ENCODE measurements at places on chromosomes 13 and 19. TPM values are rescaled to one million over a fixed set of nuclear protein-coding genes. Genes with fewer than 3 reads are reported as not detected.

DNA sequence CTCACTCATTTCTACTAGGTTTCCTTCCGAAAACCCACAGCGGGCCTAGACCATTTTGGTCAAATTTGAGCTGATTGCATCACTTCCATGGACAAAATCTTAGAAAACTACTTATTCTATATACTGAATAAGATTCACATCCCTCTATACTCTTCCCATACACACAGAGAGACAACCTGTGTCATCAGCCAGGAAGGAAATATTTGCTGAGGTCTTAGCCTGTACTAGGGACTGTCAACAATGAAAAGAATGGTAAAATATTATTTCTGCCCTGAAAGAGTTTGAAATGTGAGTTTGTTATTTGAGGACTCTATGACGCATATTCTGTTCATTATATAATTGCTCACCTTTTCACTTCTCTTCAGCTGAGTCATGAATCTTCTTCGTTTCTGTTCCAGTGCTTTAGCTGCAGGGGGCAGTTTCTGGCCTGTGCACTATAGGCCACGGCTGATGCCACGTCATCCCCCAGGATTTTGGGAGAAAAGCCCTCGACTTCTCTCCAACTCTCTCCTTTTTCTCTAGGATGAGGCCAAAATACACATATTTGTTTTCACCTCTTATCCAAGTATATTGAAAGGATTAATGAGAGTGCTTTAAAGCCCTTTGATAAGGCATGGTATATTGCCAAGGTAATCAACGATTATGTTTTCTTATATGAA is 47.7 kb downstream of the GSX1 start:
- no peak for DNase-seq

Gene GFY
- polyA plus RNA-seq: not detected

DNA sequence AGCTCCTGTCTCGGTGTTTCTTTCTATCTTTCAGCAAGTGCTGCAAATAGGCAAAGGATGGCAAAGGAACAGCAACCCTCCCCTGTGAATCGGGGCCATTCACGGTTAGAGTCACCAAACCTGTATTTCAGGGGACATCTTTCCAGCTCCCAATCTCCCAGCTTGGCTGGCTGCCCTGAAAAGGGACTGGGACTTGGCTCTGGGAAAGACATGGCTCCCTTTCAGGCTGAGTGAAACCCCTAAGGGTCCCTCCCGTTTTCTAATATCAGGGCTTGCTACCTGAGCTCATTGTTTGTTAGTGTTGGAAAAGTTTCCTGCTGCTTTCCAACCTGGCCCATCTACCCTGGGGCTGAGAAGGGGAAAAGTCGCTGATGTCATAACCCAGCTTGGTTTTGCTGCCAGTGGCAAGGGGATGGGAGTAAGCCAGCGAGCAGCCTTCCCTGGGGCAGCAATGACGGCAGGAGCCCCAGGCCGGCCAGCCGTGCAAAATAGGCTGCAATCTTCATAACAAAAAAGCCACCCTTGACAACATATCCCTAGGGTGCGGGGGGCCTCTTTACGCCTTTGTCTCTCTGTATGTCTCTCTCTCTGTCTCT is 29.9 kb downstream of the SERP2 start:
- no peak for DNase-seq

DNA sequence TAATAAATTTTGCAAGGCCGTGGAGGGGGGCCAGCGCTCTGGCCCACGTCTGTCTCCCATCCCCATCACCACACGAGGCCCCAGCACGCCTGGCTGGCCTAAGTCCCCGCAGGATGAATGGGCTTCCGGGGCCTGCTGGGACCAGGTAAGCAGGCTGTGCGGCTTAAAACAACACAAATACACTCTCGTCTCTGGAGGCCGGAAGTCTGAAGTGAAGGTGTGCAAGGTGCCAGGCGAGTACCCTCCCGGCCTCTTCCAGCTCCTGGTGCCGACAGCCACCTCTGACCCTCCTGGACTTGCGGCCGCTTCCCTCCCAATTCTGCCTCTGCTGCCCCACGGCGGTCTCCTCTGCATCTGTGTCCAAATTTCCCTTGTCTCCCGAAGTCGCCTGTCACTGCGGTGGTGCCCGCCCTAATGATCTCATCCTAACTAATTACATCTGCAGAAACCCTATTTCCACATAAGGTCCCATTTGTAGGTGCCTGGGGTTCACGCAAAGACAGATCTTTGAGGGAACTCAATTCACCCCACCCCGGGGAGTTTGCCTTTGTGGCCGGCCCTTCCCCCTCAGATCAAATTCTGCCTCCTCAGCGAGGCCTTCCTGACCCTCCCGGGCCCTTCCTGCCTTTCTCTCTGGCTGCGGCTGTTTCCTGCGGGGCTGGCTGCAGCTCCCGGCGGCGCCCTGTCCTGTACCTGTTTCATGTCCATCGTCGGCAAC is 8.1 kb upstream of the PTBP1 start:
- no peak for DNase-seq

GRCh38 chr13:51538591-51539179 is 45.6 kb upstream of the WDFY2 start:
- no peak for DNase-seq

GRCh38 chr13:108923386-108924047 is 294.1 kb downstream of the MYO16 start:
- no peak for DNase-seq

Gene VSTM2B
- polyA plus RNA-seq: 0.42 TPM

GRCh38 chr19:51122112-51122981 is 2.4 kb upstream of the SIGLEC9 start:
- DNase-seq: no peak

GRCh38 chr19:34075661-34076091 is 96.6 kb upstream of the LSM14A start:
- no peak for DNase-seq

DNA sequence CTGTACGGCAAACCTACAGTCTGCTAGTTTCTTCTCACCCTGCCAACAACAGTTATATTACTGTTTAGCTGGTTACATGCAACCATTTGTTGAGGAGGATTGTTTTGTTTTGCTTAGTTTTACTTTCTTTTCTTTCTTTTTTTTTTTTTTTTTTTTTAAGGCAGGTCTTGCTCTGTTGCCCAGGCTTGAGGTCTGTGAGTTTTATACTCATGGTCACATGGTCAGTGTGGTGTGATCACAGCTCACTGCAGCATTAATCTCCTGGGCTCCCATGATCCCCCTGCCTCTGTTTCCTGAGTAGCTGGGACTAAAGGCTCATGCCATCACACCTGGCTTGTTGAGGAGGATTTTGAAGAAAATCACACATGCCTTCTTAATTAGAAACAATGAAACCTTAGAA is 505.6 kb downstream of the GPC5 start:
- DNase-seq: no peak

DNA sequence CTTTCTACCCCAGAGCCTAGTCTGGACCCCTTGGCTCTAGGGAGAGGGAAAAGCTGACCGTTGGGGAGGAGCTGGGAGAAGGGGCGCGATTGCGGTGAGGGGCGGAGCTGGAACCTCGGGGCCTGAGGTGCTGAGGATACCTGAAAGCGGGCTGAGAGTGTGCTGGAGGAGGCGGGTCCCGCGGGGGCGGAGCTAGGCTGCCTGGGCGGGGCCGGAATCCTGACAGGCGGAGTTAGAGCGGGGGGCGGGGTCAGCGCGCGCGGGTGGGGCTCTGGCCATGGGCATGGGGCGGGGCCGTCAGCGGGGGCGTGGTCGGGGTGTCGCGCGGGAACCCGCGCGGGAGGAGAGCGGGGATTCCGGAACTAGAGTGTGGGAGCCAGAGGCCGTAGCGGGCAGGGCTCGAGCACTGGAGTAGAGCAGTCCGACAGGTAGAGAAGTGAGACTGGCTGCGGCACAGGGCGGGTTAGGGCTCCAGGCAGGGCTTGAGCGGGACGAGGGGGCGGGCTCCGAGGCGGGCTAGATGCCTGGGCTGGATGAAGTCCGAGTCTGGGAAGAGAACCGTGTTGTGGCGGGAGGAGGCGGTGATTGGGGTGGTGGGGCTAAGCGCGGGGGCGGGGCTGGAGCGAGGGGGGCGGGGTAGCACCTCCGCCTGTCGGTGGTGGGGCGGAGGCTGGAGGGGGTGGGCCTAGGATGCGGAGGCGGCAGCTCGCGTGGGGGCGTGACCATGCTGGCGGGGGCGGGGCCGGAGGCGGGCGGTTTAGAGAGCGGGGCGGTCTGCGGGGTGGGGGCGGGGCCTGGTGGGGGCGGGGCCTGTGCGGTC is at the start of gene INAFM1:
Gene INAFM1, plus strand, starts transcription at position 815 of the 820 bp plus-strand sequence. CDS start 35 bp downstream, outside the sequence.
- peak; percentile 92 for DNase-seq

Gene LRRC63
- 0.14 TPM for polyA plus RNA-seq

Gene MAST1
- polyA plus RNA-seq: 1.0 TPM

Gene UBAC2
- polyA plus RNA-seq: 98.0 TPM

- no peak for DNase-seq
Observed at GRCh38 chr19:32350987-32351348, 5.6 kb downstream of the ZNF507 start.

Gene APLP1
- 27.4 TPM for polyA plus RNA-seq

GRCh38 chr19:12949363-12950283 is 4.0 kb downstream of the RAD23A start:
- no peak for DNase-seq

GRCh38 chr13:97242755-97243497 is 20.8 kb downstream of the MBNL2 start:
- DNase-seq: no peak

Gene TMPRSS9
- 0.64 TPM for polyA plus RNA-seq

GRCh38 chr13:41019011-41019487 is at the start of gene ELF1:
TSS of gene ELF1 (minus strand) at chr13:41019316. CDS start at chr13:40982054, 37,262 bp downstream.
- DNase-seq: peak; percentile 24

Gene ATF5
- 28.6 TPM for polyA plus RNA-seq

Gene RASGRP4
- polyA plus RNA-seq: 1.0 TPM

DNA sequence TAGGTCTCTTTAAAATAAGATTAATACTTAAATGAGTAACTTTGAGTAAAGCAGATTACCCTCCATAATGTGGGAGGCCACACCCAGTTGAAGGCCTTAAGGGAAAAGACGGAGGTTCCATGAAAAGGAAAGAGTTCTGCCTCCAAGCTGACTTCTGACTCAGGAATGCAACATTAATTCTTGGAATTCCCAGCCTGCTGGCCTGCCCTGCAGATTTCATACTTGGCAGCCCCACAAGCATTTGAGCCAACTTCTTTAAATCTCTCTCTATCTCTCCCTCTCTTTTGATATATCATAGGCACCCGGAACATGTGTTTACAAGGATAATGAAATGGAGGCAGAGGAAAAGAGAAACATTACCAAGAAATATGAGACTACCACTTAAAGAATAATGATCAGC is 902.3 kb upstream of the MIR17HG start:
- DNase-seq: no peak

- DNase-seq: no peak
Observed at GRCh38 chr13:97459215-97459777, 25.3 kb downstream of the RAP2A start.

GRCh38 chr13:107458269-107458668 is 757.1 kb downstream of the LIG4 start:
- DNase-seq: no peak

Gene JUNB
- 32.8 TPM for polyA plus RNA-seq

DNA sequence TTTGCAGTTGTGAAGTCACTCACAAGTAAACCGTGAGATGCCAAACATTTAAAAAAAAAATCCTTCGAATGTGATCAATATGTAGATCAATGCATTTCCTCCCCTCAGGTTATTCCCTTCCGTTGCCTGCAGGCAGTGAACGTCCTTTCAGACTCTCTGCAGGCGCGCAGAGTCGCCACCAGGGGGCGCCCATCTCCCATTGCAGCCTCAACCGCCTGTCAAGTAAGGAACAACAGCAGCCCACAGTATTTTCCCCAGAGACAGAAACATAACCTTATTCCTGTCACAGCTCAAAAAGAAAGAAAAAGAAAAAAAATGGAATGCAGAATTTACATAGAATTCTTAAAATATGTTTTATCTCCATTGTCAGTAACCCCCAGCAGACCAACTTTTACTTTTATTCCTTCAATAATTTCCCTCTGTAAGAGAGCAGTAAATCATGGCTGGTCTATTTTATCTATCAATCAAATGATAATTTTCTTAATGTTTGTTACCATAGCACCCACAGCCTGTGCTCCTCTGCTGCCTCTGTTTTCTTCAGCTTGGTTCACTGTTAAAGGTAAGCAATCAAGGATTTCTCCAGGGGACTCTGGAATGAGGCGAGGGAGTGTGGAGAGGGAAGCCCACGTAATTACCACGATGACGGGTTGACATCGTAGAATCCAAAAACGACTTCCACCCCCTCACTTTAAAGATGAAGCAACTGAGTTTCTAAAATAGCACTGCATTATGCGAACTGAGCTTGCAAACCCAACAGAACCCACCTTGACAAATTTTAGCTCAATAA is 637.6 kb upstream of the ARGLU1 start:
- DNase-seq: no peak

Gene LILRB1
- 0.73 TPM for polyA plus RNA-seq

DNA sequence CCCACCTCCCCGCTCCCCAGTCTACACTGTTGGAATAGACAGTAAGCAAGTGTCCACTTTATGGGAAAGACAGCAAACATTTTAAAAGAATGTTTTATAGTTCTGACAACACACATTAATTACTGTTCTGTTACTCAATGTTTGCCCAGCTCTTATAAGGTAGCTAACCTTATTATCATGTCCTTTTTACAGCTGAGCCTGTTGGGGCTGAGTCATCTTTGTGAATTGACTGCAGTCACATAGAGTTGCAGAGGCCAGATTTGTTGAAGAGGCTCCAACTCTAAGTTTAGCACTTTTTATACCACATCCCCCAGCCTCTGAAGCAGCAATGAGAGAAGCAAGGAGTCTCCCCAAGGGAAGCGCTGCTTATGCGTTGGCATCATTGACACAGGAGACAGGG is 76.2 kb downstream of the C13orf42 start:
- no peak for DNase-seq

Gene CYP4F8
- not detected for polyA plus RNA-seq

DNA sequence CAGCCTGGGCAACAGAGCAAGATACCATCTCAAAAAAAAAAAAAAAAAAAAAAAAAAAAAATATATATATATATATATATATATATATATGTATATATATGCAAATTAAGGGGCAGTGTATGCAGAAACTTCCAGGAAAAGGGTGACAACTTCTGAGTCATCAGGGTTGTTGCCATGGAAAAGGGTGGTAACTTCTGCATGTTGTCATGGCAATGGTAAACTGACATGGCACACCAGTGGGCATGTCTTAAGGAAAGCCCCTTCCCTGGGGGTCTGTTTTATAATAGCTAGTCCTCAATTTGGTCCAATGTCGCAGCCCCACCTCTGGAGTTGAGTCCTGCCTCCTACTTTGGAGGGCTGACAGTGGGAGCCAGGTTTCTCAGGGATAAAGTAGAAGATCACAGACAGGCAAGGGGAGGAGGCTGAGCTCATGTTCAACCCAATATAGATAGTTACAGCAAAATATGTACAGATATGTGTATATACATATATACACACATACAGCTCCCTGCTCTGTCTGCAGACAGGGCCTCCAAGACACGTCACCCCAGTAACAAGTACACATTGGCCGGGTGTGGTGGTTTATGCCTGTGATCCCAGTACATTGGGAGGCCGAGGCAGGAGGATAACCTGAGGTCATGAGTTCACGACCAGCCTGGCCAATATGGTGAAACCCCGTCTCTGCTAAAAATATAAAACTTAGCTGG is 7.2 kb upstream of the FCHO1 start:
- DNase-seq: no peak

Gene CAMSAP3
- 16.4 TPM for polyA plus RNA-seq

Gene PSG7
- polyA plus RNA-seq: not detected

Data from renal cortex interstitium (tissue), 15 donors.